ENCODE measurements at places on chromosomes 2 and 18.

DNA sequence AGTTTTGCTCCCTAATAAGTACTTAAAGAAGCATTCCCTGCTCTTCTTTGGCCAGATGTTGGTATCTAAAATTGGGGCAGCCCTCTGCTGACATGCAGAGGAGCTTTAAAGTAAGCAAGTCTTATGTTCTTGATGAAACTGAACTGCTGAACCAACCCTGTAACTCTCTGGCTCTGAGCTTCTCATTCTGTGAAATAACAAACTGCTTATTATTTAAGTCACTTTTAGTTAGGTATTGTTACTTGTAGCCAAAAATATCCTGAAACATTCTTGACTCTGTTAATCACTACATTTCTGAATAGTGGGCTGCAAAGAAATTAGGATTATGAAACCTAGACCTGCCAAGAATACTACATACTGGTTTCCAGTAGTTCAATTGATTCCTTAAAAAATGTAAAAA lies 15.5 kb downstream of the PPP3R1 start:
- DNase-seq: no peak

DNA sequence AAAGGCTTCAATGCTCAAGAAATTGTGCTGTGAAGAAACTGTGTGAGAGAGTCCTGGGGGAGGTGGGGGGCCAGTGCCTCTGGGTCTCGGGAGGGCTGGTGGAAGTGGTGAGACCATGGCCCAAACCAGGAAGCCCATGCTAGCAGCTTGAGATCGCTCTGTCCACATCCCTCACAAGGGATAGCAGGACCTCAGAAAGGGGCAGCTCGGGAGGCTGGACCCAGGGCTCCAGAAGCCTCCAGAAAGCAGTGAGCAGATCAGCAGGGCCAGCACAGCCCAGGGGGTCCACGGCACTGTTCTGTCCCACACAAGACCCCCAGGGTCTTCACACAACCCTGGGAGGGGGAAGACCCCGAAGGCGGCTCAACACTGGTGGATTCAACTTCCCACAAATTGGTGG lies 24.1 kb downstream of the ST8SIA5 start:
- no peak for DNase-seq

DNA sequence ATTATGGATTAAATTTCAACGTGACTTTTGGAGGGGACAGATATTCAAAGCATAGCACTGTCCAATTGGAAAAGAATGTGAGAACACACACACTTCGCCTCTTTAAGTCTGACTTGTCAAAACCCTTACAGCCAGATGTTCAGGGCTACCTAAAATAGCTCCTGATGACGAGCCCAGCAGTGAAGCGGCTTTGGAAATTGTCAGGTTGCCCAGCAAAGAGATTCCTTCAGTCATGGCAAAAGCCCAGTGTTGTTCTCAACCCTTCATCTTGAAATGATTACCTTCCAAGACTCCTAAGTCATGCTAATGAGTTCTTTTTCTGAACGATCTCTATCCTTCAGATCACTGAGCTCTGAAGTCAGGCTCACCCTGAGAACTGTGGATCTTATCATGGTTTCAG lies 436.6 kb downstream of the LRATD1 start:
- no peak for DNase-seq

- no peak for DNase-seq
Observed at GRCh38 chr2:134567666-134568065, 151.1 kb downstream of the TMEM163 start.

GRCh38 chr18:48407358-48407757 lies 1.8 kb downstream of the ZBTB7C start:
- no peak for DNase-seq

DNA sequence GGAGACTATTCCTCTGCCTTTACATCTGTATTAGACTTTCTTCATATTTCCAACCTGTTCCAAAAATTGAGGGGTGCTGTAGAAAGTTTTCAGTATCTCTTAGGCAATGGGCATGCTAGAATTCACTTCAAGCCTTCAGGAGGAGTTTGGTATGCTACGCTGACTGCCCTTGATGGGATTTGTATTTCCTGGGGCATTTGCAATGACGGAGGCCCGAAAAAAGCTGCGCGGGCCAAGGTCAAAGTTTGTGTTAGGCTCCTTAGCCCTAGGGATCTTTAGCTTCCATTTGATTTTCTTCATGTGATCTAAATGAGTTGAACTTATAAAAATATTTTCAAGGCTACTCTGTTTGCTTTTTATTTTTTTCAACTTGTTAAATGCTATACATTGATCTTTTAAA lies 5.1 kb downstream of the CPS1 start:
- DNase-seq: no peak

- no peak for DNase-seq
Observed at GRCh38 chr2:206832873-206833272, 67.5 kb downstream of the FASTKD2 start.

- peak; percentile 75 for DNase-seq
Observed at GRCh38 chr2:218658671-218659257, 659 bp downstream of the ZNF142 start.

DNA sequence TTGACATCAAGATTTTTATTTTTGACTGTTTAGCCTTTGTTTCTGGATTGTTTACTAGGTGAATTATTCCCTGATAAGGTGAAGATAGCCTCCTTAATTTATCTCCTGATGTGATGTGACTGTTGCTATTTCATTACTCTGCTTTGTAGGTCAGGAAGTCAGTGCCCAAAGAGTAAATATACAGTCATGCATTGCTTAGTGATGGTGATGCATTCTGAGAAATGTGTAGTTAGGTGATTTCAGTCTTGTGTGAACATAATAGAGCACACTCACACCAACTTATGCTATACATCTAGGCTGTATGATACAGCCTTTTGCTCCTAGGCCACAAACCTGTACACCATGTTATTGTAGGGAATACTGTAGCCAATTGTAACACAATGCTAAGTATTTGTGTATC lies 102.4 kb upstream of the THUMPD2 start:
- DNase-seq: no peak

DNA sequence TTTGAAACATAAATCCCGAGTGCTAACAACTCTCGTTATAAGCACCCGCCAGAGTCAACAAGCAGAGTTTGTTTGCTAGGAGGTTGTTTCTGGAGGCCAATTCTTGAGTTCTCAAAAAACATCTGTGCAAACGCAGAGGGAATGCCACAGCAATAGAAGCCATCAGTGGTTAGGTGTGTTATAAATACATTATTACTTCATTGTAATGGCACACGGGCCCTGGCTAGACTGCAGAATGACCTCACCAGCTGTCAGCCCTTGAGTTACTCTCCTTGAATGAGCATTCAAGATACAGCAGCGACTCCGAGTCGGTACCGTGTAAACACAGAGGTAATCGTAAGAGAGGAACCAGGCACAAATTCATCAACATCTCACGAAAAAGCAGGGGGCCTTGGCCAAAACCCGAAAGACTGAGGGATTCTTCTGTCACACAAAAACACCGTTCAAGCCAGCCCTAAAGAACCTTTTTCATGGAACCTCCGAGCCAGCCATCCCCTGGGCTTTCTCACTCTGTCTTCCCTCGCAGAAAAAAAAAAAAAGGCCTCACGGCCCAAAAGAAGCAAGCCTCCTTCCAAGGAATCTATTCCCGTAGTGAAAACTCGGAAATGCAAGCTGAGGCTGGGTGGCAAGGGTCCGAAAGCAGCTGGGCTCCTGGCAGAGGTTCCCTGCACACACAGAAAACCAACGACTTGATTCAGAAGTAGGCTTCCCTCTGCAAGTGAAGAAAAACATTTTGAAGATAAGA lies 133.7 kb upstream of the MEIS1 start:
- no peak for DNase-seq

DNA sequence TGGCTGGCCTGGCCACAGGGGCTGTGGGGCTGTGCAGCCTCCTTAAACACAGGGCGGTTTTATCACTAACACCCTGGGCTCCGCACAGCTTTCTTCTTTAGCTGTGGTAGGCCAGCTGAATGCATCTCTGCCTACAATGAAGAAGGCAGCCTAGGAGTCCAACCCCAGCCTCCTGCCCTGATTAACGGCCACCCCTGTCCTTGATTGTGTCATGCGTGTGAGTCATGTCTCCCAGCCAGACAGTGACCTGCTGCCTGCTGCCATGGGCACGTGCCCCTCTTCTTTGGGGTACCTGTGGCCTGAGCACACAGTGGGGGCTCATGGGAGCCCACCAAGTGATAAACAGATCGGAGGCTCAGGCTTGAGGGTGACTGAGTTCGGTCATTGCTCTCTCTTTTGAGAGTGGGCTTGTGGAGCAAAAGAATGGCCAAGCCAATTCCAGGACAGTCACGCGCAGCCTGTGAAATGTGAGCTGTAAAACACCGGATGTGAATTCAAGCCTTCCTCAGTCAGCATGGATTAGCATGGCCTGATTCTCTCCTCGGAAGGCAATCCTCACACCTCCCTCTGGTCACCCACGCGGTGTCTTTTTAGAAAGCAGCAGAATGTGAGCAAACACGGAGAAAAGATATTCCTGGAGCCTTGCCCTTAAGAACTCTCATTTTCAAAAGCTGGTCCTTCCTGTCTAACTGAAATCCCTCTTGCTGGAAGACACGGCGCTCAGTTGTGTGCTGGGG lies 144.1 kb downstream of the CELF4 start:
- DNase-seq: no peak

GRCh38 chr2:208015475-208015874 lies 9.9 kb downstream of the PLEKHM3 start:
- no peak for DNase-seq

- DNase-seq: no peak
Observed at GRCh38 chr2:232420463-232421188, 14.0 kb downstream of the ALPG start.

DNA sequence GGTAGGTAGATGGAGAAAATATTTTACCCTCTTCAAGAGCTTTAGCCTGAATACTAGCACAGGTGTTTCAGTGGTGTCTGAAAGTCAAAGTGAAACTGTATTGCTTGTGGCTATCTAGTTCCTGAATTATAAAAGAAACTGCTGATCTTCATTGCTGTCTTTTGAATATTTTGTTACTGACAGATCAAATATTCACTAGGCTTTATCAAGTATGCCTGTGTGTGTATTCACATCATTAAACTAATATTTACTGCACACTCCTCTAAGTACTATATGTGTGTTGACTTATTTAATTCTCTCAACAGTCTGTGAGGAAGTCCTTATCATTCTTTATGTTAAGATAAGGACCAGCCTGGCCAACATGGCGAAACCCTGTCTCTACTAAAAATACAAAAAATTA lies 139.6 kb downstream of the SOCS6 start:
- peak; percentile 64 for DNase-seq

GRCh38 chr2:72166279-72166678 lies 18.6 kb upstream of the CYP26B1 start:
- DNase-seq: no peak

DNA sequence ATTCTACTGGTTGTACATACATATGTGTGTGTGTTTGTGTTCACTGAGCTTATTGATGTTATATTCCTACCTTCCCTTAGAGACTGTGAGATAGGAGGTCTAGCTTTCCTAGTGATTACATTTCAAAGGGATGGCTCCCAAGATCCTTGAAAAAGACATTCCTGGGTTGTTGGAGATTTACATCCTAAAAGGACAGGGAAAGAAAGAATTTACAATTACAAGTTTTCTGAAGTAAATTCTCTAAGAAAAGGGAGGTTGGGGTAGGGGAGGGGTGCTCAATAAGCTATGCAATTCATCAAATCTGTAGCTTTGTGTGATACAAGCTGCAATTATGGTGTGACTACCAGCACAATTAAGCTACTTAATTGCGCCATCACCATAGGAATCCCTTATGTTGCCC lies 284.3 kb downstream of the NUP35 start:
- no peak for DNase-seq

GRCh38 chr2:232349946-232350635 lies 28.5 kb upstream of the ALPP start:
- DNase-seq: no peak

DNA sequence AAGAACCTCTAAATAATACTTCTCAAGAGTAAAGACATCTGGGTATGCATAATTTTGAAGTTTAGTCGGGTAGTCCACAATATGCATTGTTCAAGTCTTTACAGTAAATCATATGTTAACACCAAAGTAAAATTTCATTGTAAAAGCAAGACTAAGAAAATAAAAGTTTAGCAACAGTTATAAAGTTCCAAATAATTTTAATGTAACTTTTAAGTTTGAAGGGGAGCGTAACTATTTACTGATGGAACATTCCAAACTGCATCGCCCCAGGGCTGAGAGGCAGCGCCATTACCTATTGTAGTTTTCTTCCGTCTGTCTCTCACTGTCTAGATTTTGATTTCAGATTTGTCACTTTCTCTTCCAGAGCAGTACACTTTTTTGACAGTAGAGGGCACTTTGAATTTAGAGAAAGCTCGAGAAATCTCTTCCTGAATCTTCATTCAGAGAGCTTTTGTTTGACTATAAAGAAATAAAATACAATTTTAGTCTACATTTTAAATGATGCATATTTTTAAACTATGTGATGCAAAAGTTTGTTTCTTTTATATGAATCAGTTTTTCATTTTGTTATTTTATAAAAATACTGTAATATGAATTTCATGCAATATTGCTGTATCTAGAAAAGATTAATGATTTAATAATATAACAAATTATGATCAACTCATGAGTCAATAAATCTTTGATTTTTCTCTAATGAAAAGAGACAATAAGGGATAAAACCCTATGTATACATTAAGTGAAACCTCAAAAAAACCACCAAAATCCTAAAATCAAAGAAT lies 389.8 kb downstream of the FIGN start:
- peak; percentile 47 for DNase-seq

GRCh38 chr2:150903461-150903860 lies 358.2 kb downstream of the RBM43 start:
- DNase-seq: no peak

DNA sequence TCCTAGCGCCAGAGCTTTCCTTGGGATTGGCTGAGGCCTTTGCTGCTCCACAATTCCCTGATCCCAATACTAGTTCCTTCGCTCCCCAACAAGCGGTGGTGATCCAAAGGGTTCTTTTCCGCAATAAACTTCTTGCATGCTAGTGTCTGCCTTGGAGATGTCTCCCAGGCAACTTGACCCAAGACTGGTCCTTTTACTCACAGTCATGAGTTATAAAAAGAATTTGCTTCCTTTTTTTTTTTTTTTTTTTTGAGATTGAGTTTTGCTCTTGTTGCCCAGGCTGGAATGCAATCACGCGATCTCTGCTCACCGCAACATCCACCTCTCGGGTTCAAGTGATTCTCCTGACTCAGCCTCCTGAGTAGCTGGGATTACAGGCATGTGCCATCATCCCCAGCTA lies 89.8 kb upstream of the SP3 start:
- DNase-seq: no peak

GRCh38 chr2:58539973-58540372 lies 298.8 kb upstream of the FANCL start:
- no peak for DNase-seq

GRCh38 chr18:37613253-37613565 lies 47.6 kb upstream of the CELF4 start:
- DNase-seq: no peak

DNA sequence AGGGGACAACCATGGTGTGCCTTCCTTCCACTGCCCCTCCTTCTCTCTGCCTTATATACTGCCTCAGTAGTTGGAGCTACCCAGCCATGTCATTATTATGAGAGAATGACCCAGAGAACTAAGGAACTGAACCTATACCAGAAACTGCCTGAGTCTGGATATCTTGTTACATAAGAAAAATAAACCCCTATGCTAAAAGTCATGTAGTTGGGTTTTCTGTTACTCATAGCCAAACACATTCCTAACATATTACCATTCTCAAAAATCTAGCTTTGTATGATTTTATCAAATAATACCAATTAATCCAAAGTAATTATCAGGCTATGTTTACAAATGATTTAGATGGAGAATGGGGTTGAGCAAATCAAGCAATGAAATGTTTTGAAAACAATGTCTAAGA lies 15.0 kb upstream of the KLF7 start:
- DNase-seq: no peak

Data from GM10248 (cell line).